Thymus (tissue), 14 donors: ENCODE measurements at places on chromosomes 11 and 22. TPM values are rescaled to one million over a fixed set of nuclear protein-coding genes. Genes with fewer than 3 reads are reported as not detected.

The SAA4 gene
- total RNA-seq = 0.61 TPM

The OR8K5 gene
- total RNA-seq = not detected

The OR10G4 gene
- not detected for total RNA-seq

The HMOX1 gene
- 32.2 TPM for total RNA-seq
